T-helper 9 cell (primary cell): ENCODE measurements at places on chromosomes 3 and 15.

DNA sequence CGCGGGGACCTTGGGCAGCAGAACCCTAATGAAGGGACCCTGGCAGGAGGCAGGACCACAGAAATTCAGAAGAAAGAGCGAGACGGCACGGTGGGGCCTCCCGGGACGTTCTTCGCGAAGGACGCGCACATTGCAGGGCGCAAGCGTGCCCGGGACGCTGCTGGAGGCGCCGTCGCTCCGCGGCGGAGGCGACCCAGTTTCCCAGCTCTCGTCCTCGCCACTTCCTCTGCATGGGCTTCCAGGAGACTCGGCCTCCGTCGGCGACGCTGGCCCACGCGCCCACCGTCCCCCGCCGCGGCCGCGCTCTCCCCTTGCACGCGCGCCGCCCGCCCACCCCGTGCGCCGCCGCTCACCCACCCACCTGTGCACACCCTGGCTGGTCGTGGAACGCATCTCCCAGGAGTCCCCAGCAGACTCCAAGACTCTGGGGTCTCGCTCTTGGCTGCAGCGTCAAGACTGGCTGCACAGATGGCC, 31.8 kb upstream of the SMAD3 start:
- peak; percentile 10 for DNase-seq

GRCh38 chr3:19540464-19540863, 392.2 kb downstream of the KCNH8 start:
- DNase-seq = no peak

GRCh38 chr3:146283781-146284445, 33.0 kb upstream of the PLSCR4 start:
- no peak for DNase-seq

GRCh38 chr15:99131441-99132023, 26.7 kb downstream of the SYNM start:
- DNase-seq = no peak

GRCh38 chr15:79853492-79854328, 43.1 kb downstream of the MTHFS start:
- peak; percentile 32 for DNase-seq

DNA sequence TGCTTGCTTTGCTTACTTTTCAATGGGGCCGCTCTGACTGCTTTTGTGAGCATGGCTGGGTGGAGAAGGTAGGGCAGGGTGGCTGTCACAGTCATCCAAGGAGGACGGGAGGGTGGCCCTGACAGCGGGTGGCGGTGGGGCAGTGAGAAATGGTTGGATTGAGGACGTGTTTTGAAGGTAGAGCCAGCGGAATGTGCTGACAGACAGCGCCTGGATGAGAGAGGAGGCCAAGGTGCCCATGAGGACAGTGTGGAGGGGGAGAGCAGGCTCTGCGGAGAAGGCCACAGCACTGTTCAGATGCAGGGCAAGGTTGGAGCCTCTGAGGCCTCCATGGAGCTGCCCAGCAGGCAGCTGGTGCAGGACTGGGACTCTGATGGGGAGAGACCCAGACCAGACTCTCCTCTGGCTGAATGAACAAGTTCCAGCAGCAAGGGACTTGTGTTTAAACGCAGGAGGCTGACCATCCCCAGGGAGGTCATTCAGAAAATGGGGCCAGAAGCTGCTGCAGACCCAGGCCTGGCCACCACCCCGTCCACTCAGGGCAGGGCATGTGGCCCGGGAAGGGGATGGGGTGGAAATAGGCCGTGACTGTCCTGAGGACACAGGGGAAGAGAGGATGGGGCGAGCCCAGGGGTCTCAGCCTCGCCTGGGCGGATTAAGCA, 120.3 kb upstream of the PRR20G start:
- DNase-seq = no peak

- DNase-seq = no peak
These were observed 25.8 kb downstream of the RAF1 start for GRCh38 chr3:12638105-12638504.

GRCh38 chr15:57436961-57437360, 60.7 kb downstream of the CGNL1 start:
- no peak for DNase-seq

DNA sequence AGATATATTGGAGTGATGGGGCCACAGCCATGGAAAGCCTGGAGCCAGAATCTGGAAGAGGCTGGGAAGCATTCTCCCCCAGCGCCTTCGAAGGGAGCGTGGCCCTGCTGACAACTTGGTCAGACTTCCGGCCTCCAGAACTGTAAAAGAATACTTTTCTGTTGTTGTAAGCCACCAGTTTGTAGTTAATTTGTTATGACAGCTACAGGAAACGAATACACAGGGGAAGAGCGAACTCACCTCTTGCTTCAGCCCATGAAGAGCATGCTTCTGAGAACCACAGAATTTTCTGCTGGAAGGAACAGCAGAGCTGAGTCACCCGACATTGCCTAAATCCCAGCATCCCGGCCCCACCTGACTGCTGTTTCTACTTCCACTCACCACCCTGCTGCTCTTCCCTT, 501.7 kb downstream of the SHQ1 start:
- DNase-seq = no peak

- no peak for DNase-seq
These were observed 336.1 kb downstream of the FOXP1 start for GRCh38 chr3:71247221-71247957.
